ENCODE measurements at places on chromosomes 1 and 21.
A peak's percentile ranks its signal among the peaks of the same experiment; 100 is the strongest.

GRCh38 chr1:227066999-227067398 lies 126.9 kb downstream of the COQ8A start:
- DNase-seq = no peak

DNA sequence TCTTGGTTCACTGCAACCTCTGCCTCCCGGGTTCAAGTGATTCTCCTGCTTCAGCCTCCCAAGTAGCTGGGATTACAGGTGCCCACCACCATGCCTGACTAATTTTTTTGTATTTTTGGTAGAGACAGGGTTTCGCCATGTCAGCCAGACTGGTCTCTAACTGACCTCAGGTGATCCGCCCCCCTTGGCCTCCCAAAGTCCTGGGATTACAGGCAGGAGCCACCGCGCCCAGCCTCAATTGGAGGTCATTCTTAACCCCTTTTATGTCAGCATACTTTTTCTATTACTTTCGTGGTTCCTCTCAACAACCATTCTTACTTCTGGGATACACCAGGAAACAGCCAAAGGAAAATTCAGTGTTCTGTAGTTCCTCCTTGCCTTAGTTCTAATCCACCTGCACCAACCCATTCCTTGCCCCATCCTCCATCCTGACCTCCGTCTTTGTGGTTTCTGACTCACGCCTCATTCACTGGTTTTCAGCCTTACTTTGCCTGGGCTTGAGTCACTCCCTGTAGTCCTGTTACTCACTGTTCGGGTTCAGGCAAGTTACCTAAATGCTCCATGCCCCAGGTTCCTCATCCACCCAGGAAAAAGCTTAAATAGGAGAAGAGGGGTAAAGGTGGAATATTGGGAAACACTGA lies 12.9 kb upstream of the BCL10 start:
- peak; percentile 94 for DNase-seq

- DNase-seq = no peak
Observed at GRCh38 chr1:224276771-224277487, 53.0 kb downstream of the NVL start.

DNA sequence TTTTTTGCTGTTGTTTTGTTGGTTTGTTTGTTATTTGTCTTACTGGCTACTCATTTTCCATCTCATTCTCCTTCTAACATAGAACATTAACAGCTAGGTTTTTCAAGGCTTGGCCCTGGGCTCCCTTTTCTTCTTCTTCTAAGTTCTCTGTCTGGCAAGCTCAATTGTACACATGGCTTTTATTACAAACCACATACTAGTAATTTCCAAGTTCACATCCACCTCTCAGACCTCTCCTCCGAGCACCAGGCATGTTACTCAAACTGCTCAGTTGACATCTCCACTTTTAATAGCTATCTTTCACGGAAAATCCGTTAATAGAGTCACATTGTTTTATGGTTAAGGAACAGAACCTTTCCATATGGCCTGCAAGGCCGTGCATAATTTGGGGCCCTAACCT lies 736.9 kb upstream of the ADAMTS5 start:
- DNase-seq = no peak

GRCh38 chr1:91217911-91218310 lies 186.7 kb downstream of the HFM1 start:
- no peak for DNase-seq

- no peak for DNase-seq
Observed at GRCh38 chr1:57590978-57591377, 167.1 kb upstream of the DAB1 start.

DNA sequence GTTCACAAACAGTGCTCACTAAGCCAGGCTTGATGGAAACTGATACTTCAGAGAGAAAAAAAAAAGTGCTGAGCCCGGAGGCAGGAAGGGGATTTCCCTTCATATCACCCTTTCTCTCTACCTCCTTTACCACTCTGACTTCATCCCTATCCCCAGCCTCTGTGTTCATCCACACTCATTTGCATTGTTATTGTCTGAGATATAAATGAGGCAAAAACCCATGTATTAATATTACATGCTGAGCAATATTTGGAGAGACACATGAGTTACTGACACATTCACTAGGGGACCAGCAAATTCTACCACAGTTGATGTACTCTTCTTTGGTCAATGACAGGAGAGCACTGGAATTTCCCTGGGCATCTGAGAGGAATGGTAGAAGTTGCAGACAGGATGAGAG lies 175.8 kb downstream of the TNFSF18 start:
- DNase-seq = no peak

DNA sequence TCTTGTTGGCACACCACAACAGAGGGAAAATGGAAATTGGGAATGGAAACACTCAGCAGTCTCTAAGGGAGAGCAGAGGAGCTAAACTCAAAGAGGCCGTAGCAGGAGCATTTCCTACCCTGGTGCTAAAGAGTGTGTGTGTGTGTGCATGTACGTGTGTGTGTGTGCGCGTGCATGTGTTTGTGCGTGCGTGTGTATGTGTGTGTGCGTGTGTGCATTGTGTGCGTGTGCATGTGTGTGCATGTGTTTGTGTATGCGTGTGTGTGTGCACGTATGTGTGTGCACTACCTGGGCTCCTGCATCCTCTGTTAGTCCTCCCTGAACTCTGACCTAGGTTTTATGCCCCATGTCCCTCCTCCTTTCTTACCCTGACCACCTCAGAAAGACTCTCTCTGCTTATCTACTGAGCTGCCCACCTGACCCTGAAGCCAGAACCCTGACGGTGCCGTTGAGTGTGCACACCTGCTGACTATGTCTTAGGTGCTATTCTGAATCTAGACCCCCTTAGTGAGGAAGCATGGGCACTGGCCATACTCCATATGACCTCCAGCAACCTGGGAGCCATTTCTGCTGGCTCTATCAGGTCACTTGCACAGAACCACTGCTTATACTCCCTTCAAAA lies 157.1 kb upstream of the HMGB4 start:
- DNase-seq = no peak

DNA sequence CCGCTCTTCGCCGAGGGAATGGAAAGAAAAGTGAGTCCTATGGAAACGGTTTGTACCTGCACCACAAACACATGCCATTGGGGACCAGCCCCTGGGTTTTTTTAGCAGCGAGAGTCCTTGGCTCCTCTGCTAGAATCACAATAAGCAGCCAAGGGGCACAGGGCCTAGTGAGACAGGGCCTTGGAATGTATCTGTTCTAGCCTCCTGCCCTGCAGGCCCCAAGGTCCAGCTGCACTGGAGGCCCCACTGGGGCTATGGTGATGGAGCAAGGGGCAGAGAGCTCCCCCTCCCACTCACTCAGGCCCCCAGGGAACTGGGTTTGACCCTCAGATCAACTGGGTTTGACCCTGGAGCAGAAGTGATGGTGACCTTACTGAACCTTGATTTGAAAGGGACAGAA lies 14.4 kb downstream of the SHISA4 start:
- peak; percentile 58 for DNase-seq

DNA sequence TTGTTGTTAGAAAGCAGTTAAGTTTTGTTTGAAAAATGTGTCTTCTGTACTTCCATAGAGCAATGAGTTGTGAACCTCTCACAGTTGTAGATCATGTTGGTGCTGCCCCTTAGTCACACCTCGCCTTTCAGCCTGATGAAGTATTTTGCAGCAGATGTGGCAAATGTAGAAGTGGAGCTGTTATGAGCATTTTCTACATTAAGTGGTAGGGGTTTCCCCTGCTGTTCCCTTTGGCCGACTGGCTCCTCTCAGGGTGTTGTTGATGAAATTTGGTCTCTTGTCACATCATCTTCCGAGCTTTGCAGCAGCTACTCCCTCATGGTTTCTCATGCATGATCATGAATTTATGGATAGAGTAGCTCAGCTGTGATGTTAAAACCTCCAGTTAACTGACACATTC lies 33.6 kb upstream of the DENND1B start:
- DNase-seq = no peak

DNA sequence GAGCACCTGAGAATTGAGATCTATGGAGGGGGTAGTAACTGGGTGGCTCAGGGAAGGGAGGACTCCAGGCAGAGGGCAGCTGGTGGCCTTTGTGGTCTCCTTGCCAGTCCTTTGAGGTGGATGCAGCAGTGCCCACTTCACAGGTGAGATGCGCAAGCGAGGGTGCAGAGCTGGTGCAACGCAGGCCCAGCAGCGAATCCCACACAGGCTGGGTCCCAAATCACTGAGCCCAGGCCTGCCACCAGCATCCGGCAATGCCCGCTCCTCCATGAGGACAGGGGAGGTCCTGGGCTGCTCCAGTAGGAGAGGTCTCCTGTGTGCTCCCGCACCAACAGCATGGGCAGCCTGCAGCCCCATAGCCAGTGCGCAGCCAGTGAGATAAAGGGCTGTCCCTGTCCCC lies 318.0 kb downstream of the PCP4 start:
- no peak for DNase-seq

GRCh38 chr1:10451287-10451686 lies 1.5 kb downstream of the CORT start:
- DNase-seq = peak; percentile 40
